ENCODE measurements at places on chromosomes 13 and 19. TPM values are rescaled to one million over a fixed set of nuclear protein-coding genes. Genes with fewer than 3 reads are reported as not detected.

PLK5 gene
- 0.22 TPM for total RNA-seq

ZNF460 gene
- total RNA-seq: 95.5 TPM

SLC39A3 gene
- total RNA-seq: 21.3 TPM

IGFL1 gene
- not detected for total RNA-seq

ZNF69 gene
- total RNA-seq: not detected

ZNF254 gene
- total RNA-seq: 5.6 TPM

IZUMO1 gene
- total RNA-seq: 4.2 TPM

MRPL54 gene
- 85.7 TPM for total RNA-seq

KLK4 gene
- not detected for total RNA-seq

C19orf38 gene
- total RNA-seq: 0.49 TPM

SIAH3 gene
- total RNA-seq: not detected

TGFBR3L gene
- total RNA-seq: 4.5 TPM

TGFB1 gene
- total RNA-seq: 33.7 TPM

All from MCF 10A (cell line).